ENCODE measurements at places on chromosomes 3 and 15.

DNA sequence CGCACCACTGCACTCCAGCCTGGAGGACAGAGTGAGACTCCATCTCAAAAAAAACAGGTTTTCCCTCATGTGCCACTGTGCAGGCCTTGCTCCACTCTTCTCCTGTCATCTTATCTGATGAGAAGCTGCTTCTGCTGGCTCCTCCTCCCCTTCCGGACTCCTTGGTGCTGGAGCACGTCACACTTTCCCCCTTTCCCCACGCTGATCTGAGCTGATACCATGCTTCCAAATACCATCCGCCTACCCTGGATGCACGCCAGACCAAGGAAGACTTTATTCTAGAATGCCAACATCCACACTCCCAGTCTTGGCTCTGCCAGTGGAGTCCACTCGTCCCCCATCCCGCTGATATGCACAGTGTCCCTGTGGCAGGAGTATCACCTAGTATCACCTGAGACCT is 31.3 kb downstream of the HOMER2 start:
- no peak for DNase-seq

DNA sequence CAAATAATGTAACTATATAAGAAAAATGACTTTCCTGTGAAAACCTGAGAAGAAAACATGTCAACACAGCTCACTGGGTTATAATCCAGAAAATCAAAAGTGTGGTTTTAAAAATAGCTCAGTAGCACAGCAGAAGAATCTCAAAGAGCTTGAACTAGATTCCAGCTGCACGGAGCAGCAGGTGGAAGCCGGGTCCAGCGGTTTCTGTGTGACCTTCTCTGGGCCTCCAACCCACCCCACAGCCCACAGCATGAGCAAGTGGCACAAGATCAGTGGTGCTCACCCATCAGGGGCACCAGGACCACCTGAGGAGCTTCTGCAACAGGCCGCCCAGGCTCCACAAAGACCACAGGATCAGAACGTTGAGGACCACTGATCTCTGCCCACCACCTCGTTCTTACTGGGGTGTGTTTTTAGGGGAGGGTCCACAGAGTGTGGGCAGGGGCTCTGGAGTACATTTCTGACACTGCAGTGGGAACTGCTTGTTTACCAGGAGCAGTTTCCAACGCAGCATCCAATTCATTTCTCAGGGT is 23.2 kb downstream of the SLC41A3 start:
- DNase-seq: no peak

- no peak for DNase-seq
Measured at GRCh38 chr15:34799149-34800101, 4.1 kb upstream of the ACTC1 start.

GRCh38 chr15:76229266-76229665 is 82.0 kb downstream of the ETFA start:
- DNase-seq: no peak

- DNase-seq: no peak
Measured at GRCh38 chr3:64958199-64958843, 270.5 kb upstream of the ADAMTS9 start.

DNA sequence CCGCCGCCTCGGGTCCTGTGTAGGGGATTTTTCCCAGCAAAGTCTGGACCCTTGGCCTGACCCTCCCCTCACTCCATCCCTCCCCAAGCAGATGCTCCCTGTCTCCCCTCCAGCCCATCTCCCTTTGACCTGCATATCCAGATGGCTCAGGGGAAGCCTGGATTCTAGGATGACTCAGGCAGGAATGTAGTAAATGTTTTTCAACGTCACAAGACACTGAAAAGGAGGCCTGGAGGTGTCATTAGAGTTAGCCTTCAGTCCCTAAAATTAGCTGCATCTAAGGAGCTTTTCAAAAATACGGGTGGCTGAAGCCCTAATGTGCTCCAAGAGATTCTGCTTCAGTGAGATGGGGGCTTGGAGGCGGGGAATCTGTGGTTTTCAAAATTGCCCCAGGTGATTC is 7.2 kb downstream of the ACAN start:
- no peak for DNase-seq

- DNase-seq: no peak
Measured at GRCh38 chr15:57948351-57949289, 116.9 kb downstream of the ALDH1A2 start.

- DNase-seq: no peak
Measured at GRCh38 chr15:33360886-33361285, 50.1 kb downstream of the RYR3 start.

- no peak for DNase-seq
Measured at GRCh38 chr3:139105154-139105702, 60.5 kb upstream of the PRR23C start.

- DNase-seq: no peak
Measured at GRCh38 chr3:111152496-111152895, 80.9 kb downstream of the NECTIN3 start.

DNA sequence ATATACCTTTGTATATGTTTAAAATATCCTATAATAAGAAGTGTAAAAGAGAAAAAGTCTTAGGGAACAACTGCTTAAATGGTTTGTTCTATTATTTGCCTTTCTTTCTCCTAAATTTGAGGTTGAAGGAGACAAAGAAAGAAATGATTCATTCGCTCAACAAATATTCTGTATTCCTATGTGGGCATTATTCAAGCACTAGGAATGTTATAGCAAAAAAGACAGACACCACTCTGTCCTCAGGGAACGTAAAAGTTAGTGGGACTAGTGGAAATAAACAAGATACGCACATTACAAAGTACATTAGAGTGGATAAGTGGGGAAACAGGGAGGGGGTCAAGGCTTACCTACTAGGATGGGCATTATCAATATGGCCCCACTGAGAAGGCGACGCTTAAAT is 332.2 kb downstream of the LPP start:
- DNase-seq: no peak

GRCh38 chr15:101187820-101188636 is 63.8 kb downstream of the CHSY1 start:
- DNase-seq: no peak

DNA sequence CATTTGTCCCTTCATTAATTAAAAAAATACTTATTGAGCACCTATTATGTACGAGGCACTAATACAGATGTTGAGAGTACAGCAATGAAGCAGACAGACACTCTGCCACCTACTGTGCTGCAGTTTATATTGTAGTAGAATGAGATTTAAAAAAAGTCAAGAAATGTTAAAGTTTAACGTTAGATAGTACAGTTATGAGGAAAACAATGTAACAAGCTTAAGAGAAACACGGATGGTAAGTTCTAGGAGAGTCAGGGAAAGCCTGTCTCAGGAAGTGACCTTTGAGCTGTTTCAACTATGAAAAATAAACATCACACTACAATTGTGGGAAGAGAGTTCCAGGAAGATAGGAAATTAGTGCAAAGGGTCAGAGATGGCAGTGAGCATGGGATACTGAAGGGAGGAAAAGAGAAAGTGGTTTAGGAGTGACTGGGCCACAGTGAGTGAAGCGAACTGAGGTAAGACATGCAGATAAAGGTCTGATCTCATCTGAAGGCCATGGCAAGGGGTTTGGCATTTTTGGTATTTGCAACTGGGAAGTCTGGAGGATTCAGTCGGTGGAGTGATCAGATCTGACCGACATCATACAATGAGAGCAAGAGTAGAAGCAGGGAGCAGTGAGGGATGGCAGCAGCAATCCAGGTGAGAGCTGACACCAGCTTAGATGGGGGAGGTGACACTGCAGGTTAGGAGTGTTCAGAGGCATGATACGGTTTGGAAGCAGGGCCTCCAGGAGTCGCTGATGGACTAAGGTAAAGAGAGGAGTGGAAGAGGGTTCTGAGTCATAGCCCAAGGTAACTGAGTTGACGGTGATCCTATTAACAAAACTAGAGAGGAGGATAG is 28.5 kb downstream of the PLSCR4 start:
- DNase-seq: no peak

DNA sequence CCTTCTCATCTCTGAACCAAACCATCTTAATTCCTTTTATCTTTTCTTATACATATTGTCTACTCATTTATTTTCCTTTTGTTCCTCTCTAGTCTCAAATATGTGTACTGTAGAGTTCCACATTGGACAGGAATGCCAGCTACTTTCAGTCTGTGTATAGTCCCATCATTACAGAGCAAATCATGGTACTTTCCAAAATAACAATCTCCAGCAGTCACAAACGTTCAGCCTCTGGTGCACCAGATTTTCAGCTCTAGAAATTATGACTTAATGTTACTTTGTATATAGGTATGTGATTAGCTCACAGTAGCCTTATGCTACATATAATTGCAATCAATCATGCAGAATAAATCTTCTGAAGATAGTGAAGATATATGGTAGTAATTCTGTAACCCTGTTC is 32.5 kb upstream of the TM4SF4 start:
- no peak for DNase-seq
